ENCODE measurements at places on chromosomes 2 and 18.

- no peak for DNase-seq
Observed at GRCh38 chr2:224757934-224758548, 41.9 kb upstream of the CCDC195 start.

DNA sequence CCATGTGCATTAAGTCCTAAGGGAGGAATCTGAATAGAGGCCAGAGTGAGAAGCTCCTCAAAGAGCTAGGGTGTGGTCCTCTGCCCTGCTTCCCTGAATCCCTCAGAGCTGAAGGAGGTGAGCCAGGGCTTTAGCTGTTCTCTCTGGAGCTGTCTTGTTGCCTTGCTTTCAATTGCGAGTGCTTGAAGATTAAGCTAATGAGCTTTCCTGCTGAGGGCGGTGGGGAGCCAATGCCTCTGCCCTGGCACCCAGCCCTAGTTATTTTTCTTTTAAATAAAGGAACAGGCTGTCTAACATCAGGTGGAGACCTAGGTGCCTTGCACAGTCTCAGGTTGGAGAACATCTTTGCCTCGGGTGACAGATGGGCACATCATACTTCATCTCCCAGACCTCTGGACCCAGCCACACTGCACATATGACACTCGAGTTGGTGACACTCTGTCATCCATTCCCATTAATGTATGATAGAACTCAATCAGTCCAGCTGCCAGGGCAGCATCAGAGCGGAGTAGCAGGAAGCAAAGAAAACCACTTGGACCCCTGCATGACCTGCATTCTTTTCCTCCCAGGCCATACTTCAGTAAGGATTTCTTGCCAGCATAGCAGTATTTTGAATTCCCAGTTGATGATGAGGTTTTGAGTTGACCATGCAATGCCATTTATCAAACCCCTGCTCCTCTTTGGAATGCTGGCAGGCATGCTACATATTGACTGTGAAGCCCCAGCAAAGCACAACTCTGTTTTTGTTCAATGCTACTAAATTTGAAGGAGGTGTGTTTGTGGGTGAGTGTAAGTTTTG, 292.7 kb downstream of the RNF144A start:
- DNase-seq = no peak

- peak; percentile 42 for DNase-seq
Observed at GRCh38 chr18:79519751-79520477, 124.2 kb downstream of the NFATC1 start.

DNA sequence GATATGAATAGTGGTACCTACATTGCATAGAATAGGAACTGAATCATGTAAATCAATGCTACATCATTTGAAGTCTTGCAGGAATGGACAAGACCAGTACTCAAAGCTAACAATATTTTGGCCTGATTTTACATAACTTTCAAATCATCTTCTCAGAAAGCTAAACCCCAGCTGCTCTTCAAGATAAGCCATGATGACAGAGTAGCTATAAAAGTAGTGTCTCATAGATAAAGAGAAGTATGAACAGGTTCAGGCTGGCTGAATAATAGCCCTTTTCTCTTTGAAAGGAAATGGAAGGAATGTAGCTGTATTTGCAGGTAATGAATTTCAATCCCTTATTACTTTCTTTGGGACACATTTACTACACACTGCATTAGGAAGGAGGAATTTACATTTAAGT, 28.2 kb downstream of the TSPYL6 start:
- DNase-seq = no peak

- no peak for DNase-seq
Observed at GRCh38 chr2:11819235-11819729, 72.8 kb downstream of the LPIN1 start.

DNA sequence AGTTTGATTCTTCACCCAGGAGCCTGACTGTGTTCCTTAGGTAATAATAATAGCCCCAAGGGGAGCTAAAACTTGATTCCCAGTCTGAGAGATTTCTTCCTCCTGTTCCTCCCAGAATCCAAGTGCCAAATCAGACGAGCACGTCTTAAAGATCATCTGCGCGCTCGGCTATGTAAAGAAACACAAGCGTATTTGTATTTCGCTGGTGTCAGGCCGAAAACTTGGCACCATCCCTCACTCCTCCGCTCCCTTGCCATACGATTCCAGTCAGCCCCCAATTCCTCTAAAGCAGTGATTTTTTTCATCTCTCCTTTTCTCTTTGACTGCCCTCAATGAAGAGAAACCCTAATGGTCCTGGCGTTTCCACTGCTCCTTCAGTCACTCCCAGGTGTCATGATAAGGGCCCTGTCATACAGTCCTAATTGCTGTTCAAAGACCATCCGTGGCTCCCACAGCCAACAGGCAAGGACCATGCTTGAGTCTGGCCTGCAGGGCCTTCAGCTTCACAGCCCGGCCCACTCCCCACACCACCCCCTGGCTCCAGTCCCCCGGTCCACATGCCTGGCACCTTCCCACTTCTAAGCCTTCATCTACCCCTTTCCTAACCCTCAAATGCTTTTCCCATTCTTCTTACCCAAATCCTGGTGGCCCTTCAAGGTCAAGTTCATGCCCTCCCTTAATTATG, 130.8 kb upstream of the ID2 start:
- no peak for DNase-seq

DNA sequence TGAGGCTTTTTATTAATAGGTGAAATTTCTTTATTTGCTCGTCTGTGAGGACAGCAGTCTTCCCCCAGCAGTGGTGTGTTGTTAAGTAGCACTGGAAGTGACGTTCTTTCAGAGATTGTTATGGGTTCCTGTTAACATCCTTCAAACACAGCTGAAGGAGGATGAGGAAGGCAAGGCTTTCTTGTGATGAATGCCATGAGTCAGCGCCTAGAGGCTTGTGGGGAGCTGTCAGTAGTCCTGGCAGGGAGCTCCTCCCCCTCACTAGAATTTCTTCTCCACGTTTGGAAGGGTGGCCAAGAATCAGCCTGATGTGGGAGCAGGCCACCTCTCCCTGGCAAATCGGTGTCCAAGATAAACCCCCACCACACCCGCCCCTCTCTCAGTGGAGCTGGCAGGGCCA, 113.2 kb downstream of the ARHGEF4 start:
- no peak for DNase-seq

DNA sequence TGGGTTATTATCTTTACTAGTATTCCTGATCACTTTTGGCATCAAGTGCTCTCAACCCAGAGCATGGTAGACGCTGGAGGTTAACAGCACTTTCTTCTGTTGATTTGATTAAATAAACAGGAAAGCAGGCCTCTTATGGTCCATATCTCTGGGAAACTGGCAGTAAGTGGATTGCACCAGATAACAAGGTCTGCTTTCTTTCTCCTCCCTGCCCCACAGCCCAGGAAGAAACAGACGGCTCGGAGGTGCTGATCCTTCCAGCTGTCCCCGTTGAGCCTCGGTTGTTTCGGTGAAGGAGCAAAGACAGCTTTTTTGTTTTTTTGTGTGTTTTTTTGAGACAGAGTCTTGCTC, 100.8 kb upstream of the KCTD1 start:
- no peak for DNase-seq

GRCh38 chr18:50721006-50721405, 98.8 kb downstream of the MRO start:
- DNase-seq = no peak

DNA sequence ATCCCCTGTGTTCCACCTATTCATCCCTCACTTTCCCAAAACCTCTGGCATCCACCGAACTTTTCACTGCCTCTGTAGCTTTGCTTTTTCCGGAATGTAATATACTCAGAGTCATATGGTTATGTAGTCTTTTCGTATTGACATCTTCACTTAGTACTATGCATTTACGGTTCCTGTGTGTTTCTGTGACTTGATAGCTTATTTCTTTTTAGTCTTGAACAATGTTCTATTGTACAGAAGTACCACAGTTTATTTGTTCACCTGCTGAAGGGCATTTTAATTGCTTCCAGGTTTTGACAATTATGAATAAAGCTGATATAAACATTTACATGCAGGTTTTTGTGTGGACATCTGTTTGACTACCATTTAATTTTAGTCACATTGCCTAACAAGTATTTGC, 154.7 kb upstream of the DOK6 start:
- DNase-seq = no peak

DNA sequence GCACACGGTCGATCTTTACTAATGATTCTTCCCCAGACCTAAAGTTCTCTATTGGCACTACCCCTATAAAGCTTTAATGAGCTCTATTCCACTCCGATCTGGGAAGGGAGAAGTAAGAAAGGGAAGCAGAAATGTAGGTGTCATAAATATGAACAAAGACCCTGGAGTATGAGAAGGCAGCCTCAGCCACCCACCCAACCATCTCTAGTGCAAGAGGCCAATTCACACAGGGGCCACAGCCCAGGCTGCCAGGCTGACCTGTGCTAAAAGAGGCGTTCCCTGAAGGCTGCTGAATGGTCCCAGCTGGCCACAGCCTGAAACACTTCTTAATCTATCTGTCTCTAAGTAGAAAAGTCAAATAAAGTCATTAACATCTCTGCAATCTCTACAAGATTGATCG, 60.1 kb upstream of the ACTR3 start:
- DNase-seq = no peak

- DNase-seq = peak; percentile 29
Observed at GRCh38 chr2:63189026-63189425, 138.4 kb downstream of the OTX1 start.

DNA sequence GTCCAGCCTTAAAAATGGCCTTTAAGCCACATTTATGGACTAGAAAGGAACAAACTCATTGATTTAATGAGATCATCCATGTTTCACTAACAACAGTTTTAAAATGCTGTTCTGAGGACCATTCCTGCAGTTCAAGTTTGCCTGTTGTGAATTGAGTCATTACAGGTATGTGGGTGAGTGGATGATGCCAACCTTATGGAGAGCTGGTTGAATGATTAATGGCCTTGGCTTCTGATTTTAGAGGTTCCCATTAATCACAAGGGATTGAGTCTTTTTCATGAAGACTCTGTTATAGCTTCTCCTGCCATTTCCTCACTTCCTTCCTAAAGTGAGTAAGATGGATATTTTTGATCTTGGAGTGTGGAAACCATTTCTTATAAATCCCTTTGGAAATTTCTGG, 459.8 kb upstream of the SLC14A2 start:
- DNase-seq = no peak

DNA sequence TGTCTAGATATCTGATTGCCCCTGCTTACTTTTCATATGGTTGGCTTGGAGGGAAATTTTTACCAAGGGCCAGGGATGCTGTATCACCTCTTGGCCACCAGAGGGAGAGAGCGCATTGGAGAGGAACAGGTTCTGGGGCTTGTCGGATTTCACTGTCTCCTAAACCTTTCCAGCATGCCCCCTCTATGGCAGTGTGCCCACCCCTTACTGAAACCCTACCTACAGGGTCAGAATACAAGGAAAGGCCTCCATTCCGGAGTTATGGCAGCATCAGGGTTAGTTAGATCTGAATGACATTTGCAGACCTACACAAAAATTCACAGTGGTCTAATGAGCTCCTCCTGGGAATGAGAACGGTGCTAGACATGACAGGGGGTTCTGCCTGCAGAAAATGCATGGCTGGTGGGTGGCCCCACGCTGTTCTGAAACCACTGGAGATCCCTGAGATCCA, 5.8 kb downstream of the SLC14A2 start:
- peak; percentile 50 for DNase-seq

DNA sequence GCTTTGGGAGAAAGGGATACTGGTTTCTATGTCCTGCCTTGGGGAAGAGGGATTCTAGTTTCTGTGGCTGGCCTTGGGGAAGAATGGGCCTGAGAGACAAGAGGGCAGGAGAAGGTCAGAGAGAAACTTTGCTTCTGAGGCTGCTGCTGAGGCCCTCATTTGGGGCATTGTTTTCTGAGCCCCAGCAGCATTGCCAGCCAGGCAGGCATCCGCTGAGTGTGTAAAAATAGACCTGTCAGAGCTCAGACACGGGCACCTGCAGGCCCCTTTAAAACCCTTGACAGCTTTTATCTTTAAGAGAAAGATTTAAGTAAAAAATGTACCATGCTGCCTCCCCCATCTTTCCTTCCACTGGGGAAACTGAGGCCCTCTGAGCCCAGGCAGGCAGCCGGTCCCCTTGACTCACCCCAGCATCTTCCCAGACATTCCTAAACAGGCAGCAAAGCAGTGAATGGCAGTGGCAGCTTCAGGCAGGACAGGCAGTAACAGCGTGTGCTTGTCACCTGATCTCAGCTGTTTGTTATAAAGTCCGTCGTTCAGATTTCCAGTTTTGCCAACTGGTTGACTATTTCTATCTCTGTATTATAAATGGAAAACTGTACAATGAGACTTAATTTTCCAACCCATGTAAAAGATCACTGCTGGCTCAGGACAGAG, 27.6 kb downstream of the MLPH start:
- DNase-seq = no peak

DNA sequence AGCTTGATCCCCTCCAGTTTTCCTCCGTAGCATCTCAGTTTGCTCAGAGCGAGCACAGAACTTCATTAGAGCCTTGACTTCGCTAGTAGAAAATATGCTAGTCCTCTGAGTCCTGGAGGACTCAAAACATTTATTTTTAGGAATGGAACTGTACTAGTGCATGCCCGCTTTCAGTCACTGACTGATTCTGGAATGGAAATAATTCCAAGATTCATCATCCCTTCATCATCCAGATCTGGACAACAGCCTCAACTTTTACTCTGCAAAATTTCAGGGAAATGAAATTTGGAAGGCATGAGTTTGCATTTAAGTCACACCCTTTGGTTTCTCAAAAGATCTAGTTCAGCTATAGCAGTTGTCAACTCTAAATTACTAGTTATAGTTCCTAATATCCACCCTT, 304.6 kb downstream of the XIRP2 start:
- no peak for DNase-seq

DNA sequence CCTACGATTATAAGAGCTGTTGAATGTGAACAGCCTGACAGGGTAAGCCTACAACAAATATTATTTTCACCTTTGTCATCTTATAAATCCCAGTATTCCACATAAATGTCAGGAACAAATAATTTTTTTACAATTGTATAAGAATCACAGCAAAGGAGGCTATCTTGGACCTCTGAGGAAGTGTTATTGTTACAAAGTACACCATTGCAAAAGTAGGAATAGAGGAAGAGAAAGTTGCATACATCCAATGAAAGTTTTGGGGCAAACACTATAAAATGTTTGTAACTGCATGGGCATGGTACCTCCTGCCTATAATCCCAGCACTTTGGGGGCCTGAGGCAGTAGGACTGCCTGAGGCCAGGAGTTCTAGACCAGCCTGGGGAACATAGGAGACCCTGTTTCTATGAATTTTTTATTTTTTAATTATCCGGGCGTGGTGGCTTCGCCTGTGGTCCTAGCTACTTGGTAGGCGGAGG, 715 bp upstream of the MEMO1 start:
- DNase-seq = no peak

- peak; percentile 35 for DNase-seq
Observed at GRCh38 chr2:217617616-217618022, 385.2 kb downstream of the TNS1 start.

GRCh38 chr18:30970196-30970816, 72.2 kb downstream of the DSC3 start:
- no peak for DNase-seq
